Skin of body (tissue), 3 donors: ENCODE measurements at places on chromosomes 2 and 18. TPM values are rescaled to one million over a fixed set of nuclear protein-coding genes. Genes with fewer than 3 reads are reported as not detected.

KCNS3 gene
- 17.8 TPM for total RNA-seq

SSB gene
- 81.2 TPM for total RNA-seq

DNPEP gene
- 42.4 TPM for total RNA-seq

LYPD1 gene
- total RNA-seq, result 0.99 TPM

SUCLG1 gene
- total RNA-seq, result 62.8 TPM

- no peak for DNase-seq
Measured at GRCh38 chr2:215835657-215836056, 177.7 kb downstream of the MREG start.

DNA sequence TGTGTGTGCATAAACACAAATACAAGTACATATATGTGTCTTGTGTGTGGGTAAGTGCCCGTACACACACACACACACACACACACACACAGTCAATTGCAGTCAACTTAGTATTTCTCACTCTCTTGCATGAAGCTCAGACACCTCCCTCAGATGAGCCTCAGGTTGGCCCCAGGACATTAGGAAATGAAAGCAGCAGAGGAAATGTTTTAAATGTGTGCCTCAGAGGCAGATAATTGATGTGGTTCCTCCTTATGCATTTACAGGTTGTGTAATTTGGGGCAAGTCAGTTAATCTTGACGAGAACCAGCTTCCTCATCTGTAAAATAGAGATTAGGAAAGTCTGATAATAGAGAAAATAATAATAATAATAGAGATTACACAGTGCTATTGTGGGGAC, 814.0 kb upstream of the ID2 start:
- DNase-seq, result no peak

- no peak for DNase-seq
Measured at GRCh38 chr2:63628403-63628942, 39.7 kb downstream of the MDH1 start.

DNA sequence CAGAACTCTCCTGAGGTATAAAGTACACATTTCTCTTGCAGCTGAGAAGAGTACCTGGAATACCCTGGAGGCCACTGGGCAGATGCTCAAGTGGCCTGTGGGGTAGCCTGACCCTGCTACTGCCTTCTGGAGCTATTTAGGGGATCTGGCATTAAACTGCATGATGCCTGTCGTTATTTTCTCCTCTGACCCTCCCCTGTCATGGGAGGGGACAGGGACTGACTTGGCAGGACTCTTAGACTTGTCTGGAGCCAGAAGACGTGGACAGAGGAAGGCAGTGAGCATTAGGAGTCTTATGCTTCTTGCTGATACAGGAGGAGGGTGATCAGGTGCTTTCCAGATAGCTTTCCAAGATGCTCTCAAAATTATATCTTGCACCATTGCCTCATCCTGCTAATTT, 24.8 kb downstream of the CNRIP1 start:
- no peak for DNase-seq

DNA sequence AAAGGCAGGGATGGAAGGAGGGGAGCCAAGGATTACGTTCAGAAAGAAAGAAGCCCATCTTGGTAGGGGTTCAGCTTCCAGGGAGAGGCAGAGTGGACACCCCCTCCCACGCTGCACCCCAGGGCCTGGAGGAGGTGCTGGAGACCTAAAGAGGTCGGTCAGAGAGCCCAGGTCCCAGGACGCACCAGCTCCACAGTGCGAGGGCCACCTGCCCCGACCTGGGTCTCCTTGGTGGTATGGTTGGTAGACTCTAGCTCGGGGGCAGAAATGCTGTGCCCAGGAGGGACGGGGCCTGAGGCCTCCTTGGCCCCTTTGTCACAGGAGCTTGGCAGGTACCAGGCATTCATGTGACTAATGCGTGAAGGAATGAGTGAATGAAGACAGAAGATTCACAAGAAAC, 87.1 kb upstream of the RAB6C start:
- DNase-seq, result no peak

- no peak for DNase-seq
Measured at GRCh38 chr2:132780651-132781050, 110.6 kb upstream of the LYPD1 start.

- DNase-seq, result no peak
Measured at GRCh38 chr18:79680100-79680879, 687 bp downstream of the CTDP1 start.

DNA sequence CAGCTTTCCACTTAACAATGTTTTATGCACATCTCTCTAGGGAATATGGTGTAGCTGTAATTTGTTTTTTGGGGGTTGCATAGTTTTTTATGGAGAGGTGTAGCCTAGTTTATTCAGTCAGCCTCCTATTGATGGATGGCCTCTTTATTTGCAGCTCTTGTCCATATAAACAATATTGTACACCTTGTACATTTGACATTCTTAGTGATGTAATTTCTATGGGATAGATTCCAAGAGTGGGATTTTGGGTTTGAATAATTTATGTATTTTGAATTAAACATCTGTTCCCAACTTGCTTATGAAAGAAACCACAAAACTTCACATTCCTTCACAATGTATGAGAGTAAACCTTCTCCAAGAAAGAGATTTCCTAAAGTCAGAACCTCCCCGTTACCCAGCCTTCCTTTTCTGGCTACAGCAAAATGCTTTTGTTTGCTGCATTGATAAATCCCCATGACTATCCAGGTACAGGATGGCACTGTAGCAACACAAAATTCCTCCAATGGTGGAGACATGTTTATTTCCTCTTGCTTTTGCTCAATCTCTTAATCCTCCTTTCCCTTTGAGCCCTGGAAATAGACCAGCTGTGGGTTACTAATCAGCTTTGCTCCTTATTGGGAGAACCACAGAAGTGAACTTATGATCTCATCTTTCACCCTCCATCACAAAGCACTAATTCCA, 58.4 kb upstream of the GALR1 start:
- DNase-seq, result peak; percentile 86

- no peak for DNase-seq
Measured at GRCh38 chr2:167293943-167294775, 405.9 kb downstream of the XIRP2 start.
